ENCODE measurements at places on chromosomes 12 and 14.

DNA sequence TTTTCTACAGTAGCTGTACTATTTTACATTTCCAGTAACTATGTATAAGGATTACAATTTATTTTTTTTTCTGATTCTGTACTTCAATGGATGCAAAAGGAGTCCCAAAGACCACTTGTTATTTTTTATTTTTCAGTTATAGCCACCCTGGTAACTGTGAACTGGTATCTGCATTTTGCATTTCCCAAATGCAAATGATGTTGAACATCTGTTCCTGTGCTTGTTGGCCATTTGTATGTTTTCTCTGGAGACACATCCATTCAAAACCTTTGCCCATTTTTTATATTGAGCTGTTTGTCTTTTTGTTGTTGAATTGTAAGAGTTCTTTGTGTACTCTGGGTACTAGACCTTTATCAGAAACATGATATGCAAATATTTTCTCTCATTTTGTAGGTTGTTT, 485.6 kb downstream of the LRIG3 start:
- DNase-seq: no peak

DNA sequence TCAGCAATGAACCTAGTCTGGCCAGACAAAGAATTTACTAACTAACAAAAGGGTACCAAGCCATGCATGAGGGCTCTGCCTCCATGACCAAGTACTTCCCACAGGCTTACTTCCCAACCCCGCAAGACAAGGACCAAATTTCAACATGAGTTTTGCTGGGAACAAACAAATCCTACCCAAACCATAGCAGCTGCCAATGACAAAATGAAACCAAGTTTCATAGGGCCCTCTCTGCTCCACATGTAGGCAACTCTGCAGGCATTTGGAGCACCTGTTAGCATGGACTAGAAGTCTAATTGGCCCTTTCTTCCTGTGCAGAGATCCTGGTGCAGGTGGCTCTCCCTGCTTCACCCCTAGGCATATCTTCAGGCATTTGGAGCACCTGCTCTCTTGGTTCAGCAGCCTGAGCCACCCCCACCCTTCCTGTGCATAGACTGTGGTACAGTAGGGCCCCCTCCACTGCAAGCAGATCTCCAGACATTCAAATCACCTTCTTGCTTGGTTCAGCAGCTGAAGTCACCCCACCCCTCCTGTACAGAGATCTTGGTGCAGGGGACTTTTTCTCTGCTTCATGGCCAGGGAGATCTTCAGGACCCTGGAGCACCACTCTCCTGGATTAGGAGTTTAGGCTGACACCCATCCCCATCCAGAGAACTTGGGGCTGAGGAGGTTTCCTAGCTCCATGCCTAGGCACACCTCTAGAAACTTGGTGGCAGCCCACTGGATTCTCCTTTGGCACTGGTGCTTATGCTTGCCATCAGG, 308.7 kb downstream of the RPAP3 start:
- DNase-seq: peak; percentile 26

DNA sequence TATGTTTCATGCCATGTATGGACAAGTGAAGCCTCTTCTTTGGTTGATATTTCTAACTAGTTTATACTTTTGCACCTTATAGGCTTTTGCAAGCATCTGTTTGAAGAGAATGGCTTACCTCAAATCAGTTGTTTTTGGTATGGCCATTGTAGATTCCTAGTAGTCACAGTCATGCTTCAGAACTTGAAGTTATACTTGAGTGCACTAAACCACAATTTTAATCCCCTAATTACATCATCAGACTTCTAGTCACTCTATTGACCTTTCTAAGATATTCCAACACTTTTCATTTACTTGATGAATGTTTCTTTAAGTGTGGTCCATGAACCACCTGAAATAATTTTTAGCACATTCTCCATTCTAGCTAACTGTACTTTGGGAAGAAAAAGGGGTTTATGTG, 18.6 kb upstream of the KLRB1 start:
- no peak for DNase-seq

GRCh38 chr14:28876572-28876945, 110.0 kb downstream of the FOXG1 start:
- no peak for DNase-seq

- DNase-seq: no peak
Observed at GRCh38 chr12:50951112-50951511, 1.2 kb upstream of the HIGD1C start.

DNA sequence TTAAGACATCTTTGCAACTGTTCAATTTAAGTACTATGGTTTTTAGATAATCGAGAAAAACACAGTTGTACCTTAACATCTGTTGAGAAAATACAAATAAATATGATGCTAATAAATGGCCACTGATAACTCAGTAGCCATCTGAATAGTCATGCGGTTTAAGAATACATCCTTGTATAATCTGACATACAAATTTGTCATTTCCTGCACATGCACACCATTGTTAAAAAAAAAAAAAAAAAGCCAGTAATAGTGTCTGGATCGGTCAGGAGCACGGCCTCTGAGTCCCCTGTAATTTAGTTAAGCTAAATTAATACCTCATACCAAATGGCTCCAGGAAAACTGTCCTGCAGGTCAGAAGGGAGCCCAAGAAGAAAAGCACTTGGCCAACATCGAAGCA, 16.8 kb downstream of the RFC5 start:
- no peak for DNase-seq

DNA sequence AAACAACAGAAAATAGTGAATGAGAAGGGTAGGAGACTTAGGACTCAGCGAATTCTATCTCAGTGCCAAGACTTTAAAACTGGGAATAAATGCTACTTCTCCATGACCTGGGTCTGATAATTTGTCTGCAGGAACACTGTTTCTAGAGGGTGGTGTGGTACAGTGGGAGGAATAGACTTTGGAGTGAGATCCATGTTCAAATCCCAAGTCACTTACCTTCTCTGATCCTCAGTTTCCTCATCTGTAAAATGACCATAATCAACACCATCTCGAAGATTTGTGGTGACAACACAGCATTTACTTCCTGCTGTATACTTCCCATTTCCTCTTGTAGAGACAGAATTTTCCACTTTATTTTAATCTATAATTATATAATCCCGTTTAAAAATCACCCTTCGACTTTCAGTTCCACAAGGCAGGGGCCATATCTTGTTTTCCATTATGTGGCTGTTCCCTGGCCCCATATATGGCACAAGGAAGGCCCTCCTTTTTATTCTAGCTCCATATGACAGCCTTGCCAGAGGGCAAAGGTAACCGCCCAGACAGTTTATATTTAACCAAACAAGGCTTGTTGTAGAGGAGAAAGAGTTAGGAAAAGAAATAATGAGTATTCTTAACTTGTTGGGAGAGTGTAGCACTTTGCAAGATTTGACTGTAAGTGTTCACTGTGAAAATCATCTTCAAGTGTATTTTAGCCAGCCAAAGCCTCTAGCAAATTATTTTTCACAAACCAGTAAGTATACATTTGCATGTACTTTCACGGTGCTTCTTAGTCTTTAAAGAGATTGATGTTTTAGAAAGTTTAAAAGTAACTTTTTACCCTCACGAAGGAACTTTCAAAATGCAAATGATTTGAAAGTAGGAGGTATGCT, 243.1 kb downstream of the AKAP6 start:
- DNase-seq: no peak

DNA sequence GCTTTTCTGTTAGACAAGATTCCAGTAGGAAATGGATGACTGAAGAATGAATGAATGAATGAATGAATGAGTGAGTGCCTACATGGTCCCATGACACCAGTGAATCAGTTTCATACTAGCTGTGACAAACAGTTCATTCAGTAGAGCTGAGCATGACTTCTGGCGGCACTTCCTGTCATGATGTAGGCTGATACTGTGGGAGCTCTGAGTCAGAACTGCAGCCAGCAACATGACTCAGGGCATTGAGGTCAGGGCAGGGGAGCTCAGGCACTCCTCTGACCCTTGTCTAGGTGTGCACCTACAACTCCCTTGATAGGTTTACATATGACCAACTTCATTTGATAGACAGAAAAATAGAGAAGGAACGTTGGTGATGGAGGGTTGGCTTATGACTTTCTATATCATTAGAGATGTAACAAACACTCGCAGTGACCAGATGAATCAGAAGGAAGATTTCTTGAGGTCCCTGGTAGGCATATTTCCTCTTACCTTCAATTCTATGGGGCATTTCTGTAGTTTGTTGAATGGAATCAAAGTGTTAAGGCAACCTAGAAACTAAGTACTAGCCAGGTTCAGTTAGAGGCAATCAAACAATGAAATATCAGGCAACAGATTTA, 139.3 kb upstream of the ARHGAP5 start:
- peak; percentile 47 for DNase-seq

DNA sequence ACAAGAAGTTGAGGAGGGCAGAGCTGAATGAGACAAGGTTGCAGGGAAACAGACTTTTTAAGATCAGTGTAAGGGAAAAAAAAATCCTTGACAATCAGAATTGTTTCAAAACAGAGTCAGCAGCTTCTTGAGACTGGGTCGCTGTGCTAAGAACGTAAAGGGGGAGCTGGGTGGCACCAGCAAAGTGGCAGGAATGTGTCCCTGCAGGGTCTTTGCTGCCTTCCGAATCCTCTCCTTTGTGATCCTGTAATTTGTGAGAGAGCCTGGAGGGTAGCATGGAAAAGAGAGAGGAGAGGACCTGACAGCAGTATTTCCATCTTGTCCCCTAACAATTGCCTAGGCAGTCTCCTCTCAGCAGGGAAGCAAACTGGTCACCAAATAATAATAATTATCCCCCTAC, 472.8 kb downstream of the RGS6 start:
- DNase-seq: no peak

GRCh38 chr12:40010899-40011774, 94.7 kb downstream of the SLC2A13 start:
- peak; percentile 50 for DNase-seq

DNA sequence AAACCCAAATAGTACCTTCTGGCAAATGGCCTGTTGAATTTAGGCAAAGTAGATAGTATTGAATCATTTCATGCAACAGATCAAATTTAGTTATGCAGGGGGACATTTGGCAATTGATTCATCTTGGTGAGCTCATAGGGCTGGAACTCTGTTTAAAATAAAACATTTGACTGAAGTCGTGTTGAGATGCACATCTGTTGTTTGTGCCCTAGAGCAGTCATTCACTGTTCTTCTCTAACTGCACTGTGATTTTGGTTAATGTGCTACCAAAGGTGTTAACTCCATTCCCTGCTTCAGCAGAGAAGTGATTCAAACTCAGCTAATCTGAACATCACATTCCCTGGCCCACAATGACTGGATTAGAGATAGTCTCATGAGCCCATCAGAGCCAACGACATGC, 44.0 kb upstream of the CSRP2 start:
- DNase-seq: no peak

DNA sequence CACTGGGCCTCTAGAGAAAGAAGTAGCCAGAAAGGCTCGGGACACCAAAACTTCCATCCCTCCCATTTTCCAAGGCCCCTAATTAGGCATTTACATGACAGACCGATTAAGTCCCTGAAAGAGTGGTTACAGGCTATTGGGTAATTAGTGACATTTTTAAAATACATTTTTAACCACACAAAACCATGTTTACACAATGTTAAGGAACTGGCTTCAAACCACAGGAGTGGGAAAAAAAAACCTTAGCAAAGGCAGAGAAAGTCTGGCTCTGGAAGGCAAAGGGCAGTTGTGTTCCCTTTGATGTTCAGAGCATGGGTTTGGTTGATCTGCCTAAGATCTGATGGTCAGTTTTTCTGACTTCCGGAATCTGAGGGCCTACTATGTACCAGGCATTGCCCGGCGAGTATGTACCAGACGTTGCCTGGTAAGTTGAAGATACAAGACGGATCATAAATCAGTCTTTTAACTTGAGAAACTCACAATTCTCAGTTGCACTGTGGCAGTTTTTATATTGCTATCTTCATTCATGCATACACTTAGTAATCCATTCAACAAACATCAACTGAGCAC, 576.5 kb downstream of the MED13L start:
- DNase-seq: no peak

- no peak for DNase-seq
Observed at GRCh38 chr12:67649570-67650387, 1.2 kb downstream of the DYRK2 start.

DNA sequence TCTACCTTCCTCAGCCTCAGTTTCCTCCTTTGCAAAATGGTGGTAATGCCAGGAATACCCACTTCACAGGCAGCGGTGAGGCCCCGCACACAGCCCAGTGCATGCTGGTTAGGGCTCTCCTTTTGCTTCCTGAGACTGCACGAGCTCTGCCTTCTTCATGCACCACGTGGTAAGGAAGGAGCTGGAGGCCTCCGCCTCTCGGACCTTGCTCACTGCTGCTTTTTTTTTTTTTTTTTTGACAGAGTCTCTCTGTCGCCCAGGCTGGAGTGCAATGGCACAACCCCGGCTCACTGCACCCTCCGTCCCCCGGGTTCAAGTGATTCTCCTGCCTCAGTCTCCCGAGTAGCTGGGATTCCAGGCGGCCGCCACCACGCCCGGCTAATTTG, 18.1 kb downstream of the TAMALIN start:
- no peak for DNase-seq

DNA sequence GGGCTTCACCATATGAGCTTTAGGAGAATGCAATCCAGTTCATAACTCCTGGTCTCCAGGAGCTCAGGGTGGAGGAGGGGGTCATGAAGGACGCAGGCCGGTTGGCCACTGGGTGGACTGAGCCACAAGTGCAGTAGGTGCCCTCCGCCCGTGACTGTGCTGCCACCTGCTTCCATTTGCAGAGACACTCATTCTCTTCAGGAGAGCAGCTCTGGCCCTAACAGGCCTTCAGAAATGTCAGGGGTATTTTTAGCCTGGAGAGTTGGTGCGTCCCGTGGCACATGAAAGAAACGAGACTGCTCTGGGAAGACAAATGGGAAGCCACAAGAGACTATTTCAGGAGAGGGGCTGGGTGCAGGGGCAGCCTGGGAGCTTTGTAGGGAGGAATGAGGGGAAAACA, 74.6 kb upstream of the MYL2 start:
- DNase-seq: no peak

DNA sequence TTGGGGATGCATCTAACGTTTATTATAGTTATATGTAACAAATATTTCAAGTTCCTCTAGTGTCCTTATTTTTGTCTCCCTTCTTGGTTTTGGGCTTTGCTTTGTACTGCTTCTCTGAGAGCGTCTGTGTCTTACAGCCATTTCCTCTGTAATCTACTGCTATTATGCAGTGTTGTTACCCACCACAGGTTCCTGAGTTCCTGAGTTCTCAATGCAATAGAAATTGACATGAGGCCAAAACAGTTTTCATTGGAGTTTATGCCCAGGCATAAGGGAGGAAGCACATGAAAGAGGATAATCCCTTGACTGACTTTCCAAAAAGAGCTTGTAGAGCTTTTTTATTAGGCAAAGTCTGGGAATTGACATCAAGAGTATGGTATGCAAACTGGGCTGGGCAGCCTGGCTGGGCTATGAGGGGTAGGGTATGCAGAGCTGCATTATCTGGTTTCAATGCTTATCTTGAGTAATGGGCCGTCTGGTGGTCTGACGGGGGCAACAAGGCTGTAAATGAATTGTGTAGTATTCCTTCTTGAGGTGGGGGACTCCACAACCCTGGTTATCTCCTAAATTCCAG, 722.5 kb upstream of the ATXN7L3B start:
- DNase-seq: no peak

DNA sequence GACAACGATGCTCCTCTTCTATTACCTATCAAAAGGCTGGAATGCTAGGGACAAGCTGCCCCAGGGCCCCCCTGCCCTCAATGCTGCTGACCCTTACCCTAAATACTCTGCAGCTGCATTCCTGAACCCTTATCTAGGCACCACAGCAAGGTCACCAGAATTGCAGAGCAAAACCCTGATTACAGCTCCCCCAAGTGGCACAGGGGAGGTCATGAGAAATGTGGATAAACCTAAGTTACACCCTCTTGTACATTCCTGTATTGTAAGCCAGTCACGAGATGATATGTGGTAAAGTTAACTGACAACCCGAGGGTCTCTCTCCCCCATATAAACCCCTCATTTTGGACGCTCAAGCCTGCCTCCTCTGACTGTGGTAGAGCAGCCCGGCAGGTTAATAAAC, 411.8 kb upstream of the STXBP6 start:
- DNase-seq: no peak

- no peak for DNase-seq
Observed at GRCh38 chr14:31060253-31060875, 34.2 kb upstream of the STRN3 start.

Measured in activated T-cell treated with anti-CD3 and anti-CD28 coated beads for 4 hours (primary cell).